ENCODE measurements at places on chromosomes 4 and X.

- no peak for DNase-seq
Measured at GRCh38 chr4:174292473-174292872, 8.8 kb downstream of the CEP44 start.

DNA sequence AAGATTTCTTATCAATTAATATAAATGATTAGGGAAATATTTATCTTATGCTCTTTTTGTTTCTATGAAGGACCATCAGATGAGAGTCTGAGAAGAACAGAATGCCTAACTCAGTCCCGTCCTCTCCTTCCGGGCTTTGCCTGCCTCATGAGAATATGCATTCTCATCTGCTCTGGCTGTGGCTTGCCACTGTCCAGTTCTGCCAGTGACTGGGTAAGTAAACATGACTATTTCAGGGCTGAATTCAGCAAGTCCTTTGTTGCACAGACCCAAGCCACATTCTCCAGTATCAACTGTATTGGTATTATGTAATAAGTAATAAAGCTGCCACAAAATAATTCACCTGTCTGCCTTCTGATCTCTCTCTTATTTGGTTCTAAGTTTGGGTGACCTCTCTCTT, 110.7 kb downstream of the WDFY3 start:
- DNase-seq, result no peak

DNA sequence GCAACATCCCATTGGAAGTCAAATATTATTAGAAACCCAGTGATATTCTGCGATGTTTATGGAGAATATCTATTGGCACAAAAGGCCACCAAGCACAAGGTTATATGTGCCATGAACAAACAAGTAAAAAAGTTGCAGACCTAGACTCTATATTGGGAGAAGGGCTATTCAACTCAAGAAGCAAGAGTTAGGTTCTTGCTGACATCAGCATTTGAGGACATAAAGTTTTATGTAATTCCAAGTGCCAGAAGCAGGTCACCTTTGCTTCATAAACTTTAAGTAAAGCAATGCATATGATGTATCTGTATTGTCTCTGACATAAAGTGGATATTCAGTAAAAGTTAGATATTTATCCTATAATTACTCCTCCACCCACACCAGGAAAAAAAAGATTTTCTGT, 71.1 kb downstream of the MAGEB10 start:
- no peak for DNase-seq

GRCh38 chrX:526295-527224, 104.0 kb upstream of the SHOX start:
- DNase-seq, result no peak

DNA sequence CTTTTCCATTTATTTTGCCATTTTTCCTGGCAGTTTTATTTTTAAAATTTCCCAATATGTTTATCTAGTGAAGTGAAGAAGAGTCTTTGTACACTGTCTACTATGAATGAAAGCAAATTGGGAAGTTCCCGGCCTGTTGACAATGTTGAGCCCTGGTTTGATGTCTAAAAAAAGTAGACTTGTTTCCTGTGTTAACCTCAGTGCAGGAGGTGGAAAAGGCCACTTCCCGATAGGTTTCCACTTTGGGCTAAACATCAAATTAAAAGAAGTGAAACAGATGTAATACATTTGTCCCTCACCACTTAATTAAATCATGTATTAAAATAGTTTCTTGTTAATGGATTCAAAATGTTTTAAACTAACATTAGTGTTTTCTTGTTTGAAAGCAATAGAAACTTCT, 30.0 kb downstream of the BBS12 start:
- DNase-seq, result peak; percentile 5

GRCh38 chr4:143403553-143403820, 66.8 kb downstream of the GAB1 start:
- peak; percentile 81 for DNase-seq

- DNase-seq, result no peak
Measured at GRCh38 chr4:82201303-82201702, 172.5 kb downstream of the HNRNPD start.

GRCh38 chrX:38871129-38872029, 70.1 kb downstream of the MID1IP1 start:
- peak; percentile 1 for DNase-seq

DNA sequence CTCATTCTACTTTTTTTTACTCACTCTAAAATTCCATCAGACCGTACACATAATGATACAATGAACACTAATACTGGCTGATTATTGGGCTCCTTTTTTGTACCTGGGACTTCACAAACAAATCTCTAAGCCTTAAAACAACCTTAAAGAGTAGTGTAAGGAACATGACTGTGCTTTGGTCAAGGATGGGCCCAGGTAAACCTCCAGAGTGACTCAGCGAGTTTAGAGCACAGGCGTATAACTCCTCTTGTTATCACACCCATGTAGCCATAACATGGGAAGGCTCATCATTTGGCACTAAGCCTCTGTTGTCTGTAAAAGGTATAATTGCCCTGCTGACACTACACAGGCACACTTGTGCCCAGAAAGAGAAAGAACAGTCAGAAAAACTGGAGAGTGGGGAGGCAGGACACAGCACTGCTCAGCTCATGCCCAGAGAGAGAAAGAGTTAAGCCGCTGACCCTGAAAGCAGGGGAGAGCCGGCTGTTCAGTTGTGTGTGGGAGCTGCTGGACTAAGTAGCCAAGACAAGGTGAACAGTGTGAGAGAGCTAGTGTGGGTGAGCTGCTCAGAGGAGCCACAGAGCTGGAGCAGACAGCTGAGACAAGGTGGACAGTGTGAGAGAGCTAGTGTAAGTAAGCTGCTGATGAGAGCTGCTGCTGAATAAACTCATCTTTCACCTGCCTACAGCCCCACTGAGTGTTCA, 319.6 kb upstream of the BMP3 start:
- DNase-seq, result no peak

DNA sequence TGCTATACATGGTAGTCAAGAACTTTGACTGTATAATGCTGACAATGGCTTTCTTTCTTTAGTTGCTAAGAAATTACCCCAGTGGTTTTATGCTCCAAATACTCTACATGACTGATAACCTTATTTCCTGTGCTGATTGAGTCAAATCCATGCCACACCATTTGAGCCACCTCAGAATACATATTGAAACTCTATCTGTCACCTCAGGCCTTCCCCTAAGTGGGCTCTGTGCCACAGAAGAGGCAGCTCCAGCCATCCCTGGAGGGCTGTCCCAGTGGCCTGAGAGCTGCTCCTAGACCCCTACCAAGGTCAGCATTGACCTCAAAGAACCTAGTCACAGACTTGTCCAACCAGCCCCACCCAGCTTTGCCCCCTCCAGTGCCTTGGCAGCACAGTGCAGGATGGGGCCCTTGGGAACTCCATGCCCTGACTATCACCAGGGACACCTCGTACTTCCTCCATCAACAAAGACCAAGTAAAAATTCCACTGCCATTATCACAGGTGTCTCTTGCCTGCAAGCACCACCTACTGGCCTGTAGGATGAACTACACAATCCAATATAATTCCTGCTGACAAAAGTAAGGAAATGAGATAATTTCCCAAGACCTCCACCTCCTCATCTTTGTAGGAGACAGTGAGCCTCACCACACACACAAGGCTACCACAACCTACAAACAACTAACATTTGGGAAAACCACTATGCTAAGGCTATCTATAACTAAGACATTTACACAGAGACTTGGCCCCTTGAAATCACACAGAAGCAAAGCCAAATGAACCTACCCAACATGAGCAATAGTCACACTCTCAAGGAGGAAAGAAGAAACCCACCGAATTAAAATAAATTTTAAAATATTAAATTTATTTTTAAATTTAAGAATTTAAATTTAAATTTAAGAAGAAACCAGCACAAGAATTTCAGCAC, 239.9 kb downstream of the NKX6-1 start:
- peak; percentile 32 for DNase-seq

- no peak for DNase-seq
Measured at GRCh38 chrX:71660562-71661416, 6.6 kb upstream of the LOC101059915 start.

GRCh38 chr4:1232661-1233621, 16.0 kb downstream of the CTBP1 start:
- no peak for DNase-seq

GRCh38 chr4:7170012-7170411, 22.3 kb upstream of the SORCS2 start:
- DNase-seq, result no peak

DNA sequence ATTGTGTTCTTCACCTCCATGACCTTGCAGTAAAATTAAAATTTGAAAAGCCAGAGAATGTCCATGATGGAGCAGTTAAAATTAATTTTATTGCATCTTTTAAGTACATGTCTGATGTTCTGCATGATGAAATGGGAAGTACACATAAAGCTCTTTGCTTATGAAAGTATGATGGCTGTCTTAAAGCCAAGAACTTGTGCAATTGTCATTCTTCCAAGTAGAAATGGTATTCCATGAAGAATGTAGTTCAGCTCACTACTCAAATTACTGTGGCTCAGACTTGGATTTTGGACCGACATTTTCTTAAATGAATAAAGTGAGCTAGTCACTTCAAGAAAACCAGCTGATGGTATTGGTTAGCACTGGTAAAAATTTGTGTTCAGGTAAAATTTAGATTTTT, 161.7 kb upstream of the CXCL13 start:
- DNase-seq, result no peak

- peak; percentile 7 for DNase-seq
Measured at GRCh38 chrX:154321594-154321993, 26.0 kb downstream of the TKTL1 start.

GRCh38 chrX:10936976-10937375, 174.2 kb upstream of the HCCS start:
- no peak for DNase-seq

DNA sequence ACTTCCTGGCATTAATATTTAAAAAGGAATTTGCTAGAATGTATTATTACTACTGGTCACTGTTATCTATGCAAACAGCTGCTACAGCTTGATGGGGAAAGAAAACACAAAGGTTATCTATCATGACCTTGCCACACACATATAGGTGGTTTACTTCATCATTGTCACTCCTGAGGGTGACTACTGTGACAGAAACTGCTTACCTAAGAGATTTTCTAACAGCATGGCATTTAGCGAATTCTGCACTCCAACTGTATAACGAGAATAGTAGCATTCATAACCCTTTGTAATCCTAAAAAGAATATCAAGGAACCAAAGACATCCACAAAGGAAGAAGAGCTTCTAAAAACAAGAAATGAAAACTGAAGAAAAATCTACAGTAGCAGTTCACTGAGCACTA, 74.6 kb upstream of the SPOCK3 start:
- no peak for DNase-seq

DNA sequence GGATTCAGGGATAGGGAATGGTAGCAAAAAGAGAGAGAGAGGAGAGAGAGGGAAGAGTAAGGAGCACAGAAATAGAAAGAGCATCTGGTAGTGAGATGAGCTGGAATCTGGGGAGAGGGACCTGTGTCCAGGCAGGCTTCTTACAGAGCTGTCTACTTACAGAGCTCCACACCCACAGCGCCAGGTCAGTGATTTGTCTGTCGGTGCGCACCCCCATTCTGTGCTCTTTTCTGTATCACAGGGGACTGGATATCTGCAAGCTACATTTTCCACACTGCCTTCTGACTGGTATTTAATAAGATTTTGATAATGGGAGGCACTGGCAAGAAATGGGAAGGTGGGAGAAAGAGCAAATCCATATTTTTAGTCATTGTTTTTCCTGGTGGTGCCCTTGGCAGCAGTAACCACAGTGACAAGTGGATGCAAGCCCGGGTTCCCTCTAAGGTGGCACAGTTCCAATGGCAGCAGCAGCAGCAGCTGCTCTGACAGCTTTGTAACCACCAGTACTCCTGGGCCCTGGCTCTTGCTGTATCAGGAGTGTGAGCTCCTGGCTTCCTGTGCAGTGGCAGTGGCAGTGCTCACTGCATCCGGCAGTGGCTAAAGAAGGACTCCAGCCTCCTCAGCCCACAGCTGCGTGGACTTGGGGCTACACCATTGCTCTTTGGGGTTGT, 300.5 kb downstream of the TRIML1 start:
- DNase-seq, result no peak

GRCh38 chr4:94533405-94534223, 81.9 kb downstream of the PDLIM5 start:
- no peak for DNase-seq

DNA sequence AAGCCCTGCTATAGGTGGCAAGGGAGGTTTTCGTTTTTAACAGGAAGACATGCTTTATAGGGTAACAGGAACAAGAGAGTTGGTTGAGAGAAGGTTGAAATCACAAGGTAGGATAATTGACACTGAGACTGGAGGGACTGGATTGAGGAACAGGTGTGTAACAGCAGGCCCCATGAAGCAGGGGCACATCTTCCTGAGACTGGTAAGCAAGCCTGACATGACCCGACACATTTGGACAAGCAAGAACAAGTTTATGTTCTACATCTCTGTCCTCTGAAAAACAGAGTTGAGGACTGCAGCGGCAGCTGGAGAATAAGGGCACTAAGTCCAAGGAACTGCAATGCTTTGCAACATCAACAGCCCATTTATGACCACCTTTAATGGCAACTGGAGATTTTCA, 5.2 kb downstream of the RPS4X start:
- no peak for DNase-seq

GRCh38 chrX:119389871-119390501, 9.2 kb upstream of the SLC25A43 start:
- no peak for DNase-seq

- DNase-seq, result no peak
Measured at GRCh38 chr4:53620956-53621355, 29.7 kb upstream of the LNX1 start.

GRCh38 chr4:11842620-11843263, 414.0 kb upstream of the HS3ST1 start:
- DNase-seq, result no peak

GRCh38 chr4:152363086-152363485, 172.8 kb downstream of the FBXW7 start:
- DNase-seq, result no peak

DNA sequence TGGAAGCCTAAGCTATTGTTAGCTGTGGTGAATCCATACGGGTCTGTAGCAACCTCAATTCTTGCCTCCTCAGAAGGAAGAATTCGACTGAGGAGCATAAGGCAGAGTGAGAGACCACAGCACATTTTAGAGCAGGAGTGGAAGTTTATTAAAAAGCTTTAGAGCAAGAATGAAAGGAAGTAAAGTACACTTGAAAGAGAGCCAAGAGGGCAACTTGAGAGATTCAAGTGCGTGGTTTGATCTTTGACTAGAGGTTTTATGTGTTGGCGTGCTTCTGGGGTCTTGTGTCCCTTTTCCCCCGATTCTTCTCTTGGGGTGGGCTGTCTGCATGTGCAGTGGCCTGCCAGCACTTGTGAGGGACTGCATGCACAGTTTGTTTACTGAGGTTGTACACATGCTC, 880.6 kb upstream of the INTU start:
- DNase-seq, result no peak

DNA sequence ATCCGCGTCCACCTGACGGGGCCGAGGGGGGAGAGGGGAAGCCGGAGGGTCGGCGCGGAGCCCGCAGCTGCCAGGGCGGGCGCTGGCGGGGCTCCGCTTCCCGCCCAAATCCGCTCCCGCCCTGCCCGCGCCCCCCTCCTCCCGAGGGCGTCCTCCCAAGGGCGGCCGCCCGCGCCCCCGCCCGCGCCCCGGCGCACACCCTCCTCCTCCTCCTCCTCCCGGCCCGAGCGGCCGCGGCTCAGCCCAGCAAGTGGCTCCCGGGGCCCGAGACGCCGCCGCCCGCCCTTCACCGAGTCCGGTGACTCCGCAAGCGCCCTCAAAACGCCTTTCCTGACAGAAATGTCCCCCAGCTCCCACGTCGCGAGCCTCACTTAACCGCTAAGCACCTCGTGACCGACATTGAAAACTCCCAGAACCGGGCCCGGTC, 487 bp downstream of the HMGB2 start:
- DNase-seq, result no peak

GRCh38 chr4:111499706-111500105, 645.5 kb upstream of the FAM241A start:
- DNase-seq, result no peak

GRCh38 chrX:54447461-54447860, 7.3 kb downstream of the TSR2 start:
- peak; percentile 31 for DNase-seq

Measured in NAMALWA (cell line).